ENCODE measurements at places on chromosomes 16 and 17.

GRCh38 chr16:70700101-70701020 lies 14.5 kb upstream of the MTSS2 start:
- no peak for DNase-seq

DNA sequence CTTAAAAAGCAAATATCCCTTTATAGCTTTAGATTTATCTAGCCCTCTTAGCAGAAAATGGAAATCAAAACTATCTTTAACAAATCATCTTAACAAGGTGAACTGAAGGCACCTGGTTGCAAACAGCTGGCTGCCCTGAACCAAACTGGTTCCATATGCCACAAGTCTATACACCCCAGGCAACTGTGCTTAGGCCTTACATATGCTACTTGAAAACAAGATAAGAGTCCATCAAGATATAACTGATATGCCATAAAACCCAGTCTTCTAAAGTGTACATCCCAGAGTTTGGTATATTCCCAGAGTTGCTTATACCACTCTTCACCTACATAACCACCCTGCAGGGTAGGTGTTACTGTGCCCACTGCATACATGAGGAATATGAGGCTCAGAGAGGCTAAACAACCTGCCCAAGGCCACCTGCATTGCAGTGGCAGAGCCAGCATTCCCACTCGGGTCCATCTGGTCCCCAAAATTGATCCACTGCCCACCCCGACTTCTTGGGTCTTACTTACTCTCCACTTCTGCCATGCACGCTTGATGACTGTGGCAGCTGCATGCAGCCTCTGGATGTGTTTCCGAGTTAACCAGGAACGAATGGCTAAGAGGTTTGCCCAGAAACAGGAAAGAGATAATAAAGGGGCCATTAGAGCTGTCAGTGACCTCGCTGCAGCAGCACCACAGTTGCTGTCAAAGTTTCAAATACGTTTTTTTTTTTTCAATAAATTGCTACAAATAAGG lies 12.2 kb downstream of the ZNHIT3 start:
- DNase-seq: no peak

GRCh38 chr16:65323655-65324237 lies 201.9 kb upstream of the CDH11 start:
- DNase-seq: no peak

DNA sequence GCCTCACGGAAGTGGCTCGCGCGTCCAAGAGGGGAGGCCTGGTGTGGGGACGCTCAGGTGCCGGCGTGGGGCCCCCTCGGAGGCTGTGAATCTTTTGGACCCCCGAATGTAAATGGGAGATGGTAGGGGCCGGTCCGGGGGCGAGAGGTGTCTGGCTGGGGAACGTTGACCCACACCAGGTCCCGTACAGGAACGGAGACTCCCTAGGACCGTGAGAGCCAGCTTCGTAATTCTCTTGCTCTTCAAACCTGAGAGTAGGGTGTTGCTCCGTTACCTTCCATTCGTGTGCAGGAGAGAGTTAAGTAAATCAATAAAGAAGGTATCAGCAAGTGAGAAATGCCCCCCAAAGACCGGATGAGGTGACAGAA lies 481 bp downstream of the LYRM1 start:
- DNase-seq: no peak

DNA sequence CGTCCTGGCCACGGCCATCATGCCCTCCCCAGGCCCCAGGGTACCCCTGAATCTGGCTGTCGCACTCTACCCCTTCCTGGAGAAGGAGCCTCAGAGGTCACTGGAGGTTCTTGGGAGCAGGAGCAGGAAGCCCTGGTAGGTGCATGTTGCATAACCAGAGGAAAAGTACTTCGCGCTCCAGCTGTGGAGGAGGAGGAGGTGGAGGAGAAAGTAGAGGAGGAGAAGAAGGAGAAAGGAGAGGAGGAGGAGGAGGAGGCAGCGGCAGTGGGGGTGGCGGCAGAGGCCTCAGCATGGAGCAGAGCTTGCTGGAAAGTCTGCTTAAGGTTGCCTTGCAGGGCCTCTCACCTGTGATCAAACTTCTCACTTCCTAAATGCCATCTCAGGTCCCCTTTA lies 61.8 kb downstream of the BAIAP2 start:
- no peak for DNase-seq

DNA sequence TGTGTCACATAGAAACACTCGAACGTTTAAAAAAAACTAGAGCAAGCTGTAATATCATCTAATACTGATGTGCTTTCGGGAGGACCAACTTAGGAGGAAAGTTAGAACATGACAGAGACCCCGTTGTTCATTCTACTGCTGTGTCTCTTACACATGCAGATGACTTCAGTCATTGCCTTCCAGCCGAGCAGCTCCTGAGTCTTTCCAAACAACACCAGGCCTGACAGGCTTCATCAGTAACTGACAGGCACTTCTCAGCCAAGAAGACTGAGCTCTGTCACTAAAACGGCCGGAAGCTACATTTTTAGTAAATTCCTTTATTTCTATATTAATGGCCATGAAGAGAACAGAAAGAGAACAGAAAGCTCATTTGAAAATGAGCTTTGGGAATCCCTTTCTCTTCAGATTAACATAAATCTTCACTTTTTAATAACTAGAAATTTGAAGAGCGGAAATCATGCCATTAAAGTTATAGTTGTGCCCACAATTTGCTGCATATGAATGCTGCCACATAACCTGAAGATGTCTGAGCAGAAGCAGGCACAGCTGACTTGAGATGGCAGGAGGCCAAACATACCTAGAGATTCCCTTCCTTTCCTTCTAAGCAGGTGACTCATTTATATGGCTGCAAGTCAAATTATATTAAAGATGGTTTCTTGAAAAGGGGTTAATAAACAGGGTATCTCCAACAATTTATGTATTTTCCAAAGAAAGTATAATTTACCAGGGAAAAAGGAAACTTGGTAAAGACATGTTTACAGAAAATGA lies 148.9 kb downstream of the ITFG1 start:
- DNase-seq: no peak

DNA sequence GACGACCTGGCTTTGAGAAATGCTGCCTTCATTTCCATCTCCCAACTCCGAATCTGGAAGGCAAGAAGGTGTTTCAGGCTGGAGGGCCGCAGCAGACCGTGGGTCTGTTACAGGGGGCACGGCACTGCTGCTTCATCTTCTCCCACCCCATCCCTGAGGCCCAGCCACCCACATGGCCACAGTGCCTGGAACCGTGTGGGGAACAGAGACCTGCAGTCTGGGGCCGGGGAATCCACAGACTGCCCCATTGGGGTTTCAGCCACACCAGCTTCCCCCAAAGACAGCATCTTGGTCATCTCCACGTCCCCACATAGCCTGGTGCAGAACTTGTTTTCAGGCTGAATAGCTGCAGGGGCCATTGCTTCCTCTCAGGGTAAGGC lies 74.2 kb downstream of the MRC2 start:
- no peak for DNase-seq

DNA sequence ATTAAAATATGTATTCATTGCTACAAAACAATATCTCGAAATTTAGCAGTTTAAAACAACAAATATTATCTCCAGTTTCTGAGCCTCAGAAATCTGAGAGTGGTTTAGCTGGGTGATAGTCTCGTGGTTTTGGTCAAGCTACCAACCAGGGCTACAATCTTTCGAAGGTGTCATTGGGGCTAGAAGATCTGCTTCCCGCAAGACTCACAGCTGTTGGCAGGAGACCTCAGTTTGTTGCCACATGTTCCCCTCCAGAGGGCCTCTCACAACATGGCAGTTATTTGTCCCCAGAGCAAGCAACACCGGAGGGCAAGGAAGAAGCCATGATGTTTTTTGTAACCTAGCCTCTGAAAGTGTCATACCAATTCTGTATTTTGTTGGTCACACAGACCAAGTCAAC lies 12.0 kb upstream of the BCAS3 start:
- DNase-seq: no peak

GRCh38 chr17:75442168-75443103 lies 14.0 kb upstream of the TMEM94 start:
- DNase-seq: no peak

DNA sequence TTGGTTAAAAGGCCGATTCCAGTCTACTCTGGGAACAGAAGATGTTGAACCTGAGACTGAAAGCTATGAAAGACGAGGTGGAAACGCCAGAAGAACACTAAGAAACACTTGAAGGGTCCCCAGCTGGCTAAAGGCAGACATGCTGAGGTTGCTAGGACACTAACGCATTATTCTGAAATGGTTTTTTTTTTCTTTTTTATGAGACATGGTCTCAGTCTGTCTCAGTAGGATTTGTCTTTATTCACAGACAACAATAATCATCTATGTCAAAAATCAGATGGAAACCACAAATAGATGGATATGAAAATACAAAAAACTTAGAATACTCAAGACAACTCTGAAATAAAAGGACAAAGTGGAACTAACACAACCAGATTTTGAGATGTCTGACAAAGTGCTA lies 35.0 kb upstream of the RASD1 start:
- DNase-seq: no peak

GRCh38 chr16:340370-341091 lies 12.0 kb downstream of the AXIN1 start:
- no peak for DNase-seq

- no peak for DNase-seq
Observed at GRCh38 chr17:38922538-38923297, 2.7 kb upstream of the LASP1NB start.

DNA sequence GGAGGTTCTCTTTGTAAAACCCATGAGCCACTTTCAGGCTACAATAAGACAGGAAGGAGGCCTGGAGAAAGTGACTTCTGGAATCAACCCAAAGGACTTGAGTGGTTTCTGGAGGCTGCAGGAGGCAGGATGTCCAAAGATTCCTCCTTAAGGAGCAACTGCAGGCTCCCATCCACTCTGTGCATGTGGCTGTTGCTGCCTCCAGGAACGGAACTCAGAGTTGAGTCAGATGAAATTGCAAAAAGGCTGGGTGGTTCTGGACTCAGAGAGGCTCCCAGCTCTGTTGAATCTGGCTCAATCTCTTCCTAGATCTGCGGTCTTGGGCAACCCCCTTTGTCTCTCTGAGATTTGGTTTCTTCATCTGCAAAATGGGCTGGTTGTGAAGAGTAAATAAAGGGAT lies 197.1 kb downstream of the SHISA9 start:
- DNase-seq: no peak

GRCh38 chr17:66727634-66728570 lies 107.0 kb upstream of the CACNG5 start:
- DNase-seq: no peak

DNA sequence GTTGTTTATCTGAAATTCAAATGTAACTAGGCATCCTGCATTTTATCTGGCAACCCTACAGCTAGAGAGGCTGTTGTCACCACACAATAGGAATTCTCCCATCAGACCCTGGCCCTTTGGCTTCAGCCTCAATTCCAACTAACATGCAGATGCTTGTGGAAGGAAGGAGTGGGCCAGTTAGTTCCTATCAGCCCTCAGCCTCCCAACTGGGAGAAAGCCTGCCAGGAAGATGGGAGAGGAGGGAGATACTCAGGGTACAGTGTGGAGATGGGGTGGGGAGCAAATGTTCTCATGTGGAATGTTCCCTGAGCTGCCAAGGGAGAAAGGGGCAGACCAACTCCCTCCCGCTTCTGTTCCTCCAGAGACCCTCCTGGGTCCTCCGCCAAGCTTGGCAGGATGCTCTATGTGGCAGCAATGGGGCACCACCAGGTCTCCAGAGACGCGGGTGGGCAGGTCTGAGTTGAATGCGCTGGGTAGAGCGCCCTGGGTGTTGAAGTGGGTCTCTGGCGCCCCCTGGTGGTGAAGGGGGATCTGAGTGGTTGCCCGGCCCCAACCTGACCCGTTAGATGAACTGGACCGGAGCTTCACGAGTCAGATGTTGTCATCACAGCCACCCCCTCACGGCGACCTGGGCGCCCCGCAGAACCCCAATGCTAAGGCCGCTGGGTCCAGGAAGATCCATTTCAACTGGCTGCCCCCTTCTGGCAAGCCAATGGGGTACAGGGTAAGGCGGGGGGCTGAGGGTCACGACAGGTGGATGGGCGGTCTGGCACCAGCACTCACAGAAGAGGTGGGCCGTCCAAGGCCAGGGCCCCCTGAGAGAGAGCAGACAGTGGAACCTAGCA lies 15.2 kb downstream of the GALK1 start:
- no peak for DNase-seq

GRCh38 chr16:74064120-74064735 lies 232.4 kb upstream of the PSMD7 start:
- DNase-seq: no peak

- no peak for DNase-seq
Observed at GRCh38 chr17:66459811-66460270, 157.4 kb downstream of the PRKCA start.

DNA sequence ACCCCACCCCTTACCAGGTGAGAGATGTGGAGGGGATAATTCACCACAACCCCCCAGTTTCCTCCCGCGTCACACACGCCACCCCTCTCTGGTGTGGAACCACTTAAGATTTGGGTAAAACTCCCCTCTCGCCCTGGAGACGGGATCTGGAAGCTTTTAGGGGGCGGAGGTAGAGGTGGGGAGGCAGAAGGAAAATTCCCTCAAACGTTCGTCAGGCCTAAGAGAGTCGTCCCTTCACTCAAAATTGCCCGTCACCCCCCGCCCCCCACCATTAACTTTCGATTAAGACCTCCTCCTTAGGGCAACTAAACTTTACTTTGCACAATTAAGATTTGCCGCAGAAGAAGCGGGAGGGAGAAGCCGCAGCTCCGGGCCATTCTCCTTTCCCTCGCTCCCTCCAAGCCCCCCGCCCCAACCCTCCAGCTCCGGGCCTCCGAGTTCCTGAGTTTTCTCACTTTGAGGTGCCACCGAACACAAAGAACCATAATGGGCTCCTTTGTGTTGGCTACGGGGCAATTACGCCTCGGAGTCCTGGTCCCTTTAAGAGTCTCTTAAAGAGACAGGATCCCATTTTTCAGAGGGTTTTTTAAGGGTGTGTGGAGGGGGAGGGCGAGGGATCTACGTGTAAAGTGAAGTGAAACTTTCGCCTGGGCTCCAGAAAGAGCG lies 985 bp upstream of the FZD2 start:
- DNase-seq: no peak

- DNase-seq: no peak
Observed at GRCh38 chr17:28033972-28034714, 8.3 kb upstream of the NLK start.

Measured in cortex of kidney (tissue), 1 donor.